ENCODE measurements at places on chromosomes 4 and X.

DNA sequence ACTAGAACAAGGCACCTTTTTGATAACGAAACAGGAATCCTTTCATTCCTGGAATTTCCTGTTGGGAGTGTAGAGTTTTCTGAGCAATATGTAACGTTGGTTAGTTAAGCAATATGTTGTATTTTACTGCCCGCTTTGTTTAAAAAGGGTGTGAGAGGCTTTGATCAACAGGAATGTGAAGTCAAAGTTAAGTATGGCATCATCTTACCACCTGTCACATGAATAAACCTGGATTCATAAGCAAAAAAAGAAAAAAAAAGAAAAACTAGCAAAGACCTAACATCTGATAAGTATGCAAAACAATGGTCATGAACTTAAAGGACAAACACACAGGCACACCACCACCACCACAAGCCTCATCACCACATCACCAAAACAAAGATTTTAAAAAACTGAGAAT, 7.1 kb upstream of the CXCL5 start:
- DNase-seq = no peak

- DNase-seq = no peak
Observed at GRCh38 chrX:15504661-15505060, 4.1 kb downstream of the BMX start.

- DNase-seq = no peak
Observed at GRCh38 chrX:65203545-65203944, 227.3 kb upstream of the ZC4H2 start.

DNA sequence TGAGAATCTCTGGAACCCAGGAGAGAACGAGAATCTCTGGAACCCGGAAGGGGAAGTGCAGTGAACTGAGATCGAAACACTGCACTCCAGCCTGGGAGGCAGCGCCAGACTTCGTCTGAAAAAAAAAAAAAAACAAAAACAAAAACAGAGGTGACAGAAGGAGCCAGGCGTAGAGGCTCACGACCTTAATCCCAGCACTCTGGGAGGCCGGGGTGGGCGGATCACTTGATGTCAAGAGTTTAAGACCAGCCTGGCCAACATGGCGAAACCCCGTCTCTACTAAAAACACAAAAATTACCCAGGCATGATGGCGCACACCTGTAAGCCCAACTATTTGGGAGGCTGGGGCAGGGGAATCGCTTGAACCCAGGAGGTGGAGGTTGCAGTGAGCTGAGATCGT, 17.0 kb downstream of the ZNF280C start:
- no peak for DNase-seq

DNA sequence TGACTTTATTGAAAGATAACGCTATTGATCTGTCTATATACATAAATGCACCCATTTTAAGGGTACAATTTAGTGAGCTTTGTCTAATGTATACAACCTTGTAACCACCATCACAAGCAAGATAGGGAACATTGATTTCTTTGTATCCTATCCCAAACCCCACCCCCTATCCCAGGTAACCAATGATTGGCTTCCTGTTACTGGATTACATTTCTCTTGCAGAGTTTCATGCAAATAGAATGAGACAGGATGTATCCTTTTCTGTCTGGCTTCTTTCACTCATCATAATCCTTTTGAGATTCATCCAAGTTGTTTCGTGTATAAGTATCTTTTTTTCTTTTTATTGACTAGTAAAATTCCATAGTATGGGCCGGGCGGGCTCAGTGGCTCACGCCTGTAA, 1.6 kb upstream of the GRIPAP1 start:
- DNase-seq = no peak

- no peak for DNase-seq
Observed at GRCh38 chrX:2828959-2829411, 255 bp downstream of the GYG2 start.

GRCh38 chr4:174403177-174403543, 119.1 kb downstream of the HPGD start:
- DNase-seq = no peak

DNA sequence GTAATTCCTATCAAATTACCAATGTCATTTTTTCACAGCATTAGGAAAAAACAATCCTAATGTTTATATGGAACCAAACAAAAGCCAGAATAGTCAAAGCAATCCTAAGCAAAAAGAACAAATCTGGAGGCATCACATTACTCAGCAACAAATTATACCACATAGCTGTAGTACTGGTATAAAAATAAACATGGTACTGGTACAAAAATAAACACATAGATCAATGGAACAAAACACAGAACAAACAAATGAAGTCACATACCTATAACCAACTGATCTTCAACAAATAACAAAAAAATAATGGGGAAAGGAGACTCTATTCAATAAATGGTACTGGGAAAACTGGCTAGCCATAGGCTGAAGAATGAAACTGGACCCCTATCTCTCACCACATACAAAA, 37.4 kb downstream of the PPA2 start:
- no peak for DNase-seq

DNA sequence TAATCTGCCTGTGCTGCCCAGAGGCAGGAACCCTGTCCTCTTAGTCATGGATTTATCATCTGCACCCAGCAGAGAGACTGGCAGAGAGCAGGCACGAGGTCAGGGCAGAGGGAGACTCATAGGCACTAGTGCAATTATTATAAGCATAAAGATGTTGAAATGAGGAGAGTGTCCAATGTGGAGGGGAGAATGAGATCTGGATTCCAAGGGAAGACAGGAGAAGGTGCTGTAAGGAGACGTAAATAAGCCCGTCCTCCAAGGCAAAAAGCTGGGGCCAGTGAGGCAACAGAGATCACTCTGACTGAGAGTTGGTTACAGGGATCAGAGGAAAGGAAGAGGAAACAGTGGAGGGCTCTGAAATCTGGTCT, 406.2 kb downstream of the MAPK10 start:
- no peak for DNase-seq

GRCh38 chr4:15238720-15239119, 189.1 kb upstream of the C1QTNF7 start:
- peak; percentile 32 for DNase-seq

DNA sequence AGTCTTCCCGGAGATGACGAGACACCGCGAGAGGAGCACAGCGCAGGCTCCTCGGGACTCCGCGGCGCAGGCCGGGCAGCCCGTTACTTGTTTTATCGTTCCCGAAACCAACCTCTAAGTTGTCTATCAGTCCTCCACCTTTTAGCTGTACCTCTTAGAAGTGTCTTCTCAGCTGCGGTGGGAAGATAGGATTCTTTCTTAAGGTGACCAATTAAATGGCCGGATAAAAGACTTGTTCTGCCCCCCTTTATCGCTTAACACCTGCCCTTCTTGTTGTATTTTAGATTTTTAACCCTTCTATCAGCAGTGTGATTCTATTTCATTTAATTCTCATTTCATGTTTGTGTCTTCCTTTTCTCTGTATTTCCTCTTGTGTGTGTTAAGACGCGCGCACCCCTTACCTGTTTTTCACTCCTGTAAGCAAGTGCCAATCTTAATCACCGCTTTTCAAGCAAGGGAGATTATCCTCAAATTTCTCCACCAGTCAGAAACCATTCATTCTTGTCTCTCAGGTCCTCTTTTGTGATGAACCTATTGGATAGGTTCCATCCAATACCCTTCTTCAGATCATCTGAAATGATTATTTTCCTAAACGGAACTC, at the start of gene SLC9B2:
Gene SLC9B2 (minus strand): TSS at position 15 of the 601 bp plus-strand sequence. CDS start 9,211 bp downstream, outside the sequence.
- peak; percentile 41 for DNase-seq

DNA sequence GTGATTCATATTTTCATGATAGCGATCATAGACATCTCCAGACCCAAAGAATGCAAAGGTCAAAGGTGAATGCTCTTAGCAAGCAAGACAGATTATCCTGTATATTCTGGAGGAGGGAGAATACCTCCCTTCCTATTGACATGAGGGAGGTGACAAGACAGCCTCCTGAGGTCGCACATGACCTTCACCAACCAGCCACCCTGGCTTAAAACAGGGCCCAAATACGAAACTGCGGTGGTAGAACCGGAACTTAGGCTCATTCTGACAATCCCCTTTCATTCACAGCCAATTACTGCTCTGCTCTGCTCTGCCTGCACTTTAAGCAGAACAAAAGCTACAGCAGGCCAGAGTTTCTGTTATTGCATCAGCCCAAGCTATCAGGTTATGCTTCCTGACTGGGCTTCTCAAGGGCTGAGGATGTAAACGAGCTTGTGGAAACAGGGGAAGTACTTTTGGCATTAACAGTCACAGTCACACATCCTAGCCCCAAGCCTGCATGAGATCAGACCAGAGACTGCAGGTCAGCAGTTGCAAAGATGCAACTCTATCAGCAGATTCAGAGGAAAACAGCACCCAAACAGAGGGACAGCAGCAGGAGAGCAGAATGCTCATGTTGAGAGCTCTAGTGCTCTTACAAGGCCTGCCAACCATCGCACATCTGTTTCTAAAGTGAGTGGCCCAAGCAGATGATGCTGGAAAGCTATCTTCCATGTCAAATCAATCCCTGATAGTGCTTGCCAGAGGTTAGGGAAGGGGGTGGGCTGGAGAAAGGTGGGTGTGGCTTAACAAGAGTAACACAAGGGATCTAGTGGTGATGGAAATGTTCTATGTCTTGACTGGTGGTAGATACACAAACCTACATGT, 51.3 kb upstream of the MAP3K15 start:
- no peak for DNase-seq

DNA sequence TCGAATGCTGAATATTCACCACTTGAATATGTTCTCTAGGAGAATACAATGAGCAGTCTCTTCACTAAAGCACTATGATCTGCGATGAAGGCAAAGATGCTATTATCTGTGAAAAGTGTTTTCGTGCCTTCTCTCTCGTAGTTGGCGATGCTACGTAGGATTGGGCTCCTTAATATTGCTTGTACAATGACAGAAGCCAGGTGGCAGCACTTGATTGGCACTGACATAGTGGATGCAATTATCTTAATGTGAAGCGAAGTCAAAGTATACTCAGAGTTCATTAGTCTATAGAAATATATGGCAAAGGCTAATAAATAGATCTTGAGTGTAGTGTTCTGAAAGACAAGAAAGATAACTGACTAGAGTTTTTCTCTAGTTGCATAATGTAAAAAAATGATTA, 1135.7 kb upstream of the AGA start:
- no peak for DNase-seq

DNA sequence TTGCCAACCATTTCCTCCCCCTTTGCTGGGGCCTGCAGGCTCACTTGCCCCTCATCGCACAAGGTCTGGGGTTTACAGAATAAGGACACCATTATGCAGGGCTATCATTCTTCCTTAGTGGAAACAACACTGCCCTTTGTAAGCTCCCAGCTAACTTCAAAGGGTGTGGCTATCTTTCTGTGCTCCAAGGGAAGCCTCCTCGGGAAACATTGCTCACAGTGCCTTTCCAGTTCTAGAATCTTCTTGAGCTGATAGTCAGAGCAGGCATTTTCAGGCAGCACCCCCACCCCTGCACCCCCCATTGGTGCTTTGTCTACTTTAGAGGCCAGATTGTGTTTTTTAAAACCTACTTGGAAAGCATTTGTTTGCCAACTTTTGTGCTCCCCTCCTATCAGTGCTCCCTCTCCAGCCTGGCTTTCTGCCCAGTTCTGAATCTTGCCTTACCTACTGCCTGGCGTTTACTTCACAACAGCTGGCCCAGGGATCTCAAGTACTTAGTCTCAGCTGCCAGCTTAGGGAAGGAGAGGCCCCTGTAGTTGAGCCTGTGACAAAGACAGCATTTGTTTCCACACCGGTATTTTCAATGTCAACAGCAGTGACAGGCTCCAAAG, 53.5 kb downstream of the PLAC1 start:
- DNase-seq = no peak

DNA sequence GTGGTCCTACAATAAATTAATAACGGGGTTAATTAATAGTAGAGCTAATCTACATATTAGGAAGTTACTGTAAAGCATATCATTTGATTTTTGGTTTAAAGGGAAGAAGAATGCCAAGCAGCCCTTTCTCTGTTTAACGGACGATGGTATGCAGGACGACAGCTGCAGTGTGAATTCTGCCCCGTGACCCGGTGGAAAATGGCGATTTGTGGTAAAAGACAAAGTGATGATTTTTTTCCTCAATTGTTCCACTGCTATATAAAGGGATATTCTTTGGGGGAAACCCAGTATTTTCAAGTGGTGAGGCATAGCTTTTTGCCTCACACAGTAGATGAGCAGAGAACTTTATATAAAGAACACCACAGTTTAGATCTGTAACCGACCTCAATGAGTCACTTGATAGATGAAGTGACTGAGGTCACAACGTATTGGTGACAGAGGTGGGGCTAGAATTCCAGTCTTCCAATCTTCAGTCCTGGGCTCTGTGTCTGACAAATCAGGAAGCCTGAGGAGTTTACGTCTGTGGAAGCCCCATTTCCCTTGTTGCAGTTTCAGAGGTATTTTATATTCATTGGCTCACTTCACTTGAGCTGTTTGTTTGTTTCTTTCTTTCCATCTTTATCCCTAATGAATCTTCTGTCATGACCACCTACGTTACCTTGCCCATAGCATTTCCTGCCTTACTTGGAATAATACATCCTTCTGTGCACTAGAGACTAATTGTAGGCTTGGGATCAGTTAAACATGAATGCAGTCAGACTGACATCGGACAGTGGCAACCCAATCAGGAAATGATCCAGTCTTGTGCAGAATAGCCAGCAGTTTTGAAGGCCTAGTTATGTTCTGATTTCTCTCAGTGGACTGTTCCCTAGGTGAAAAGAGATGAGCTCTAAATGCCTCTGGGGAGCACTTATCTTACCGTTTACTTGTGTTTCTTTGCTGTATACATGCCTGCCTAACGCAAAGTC, 30.1 kb downstream of the ZRSR2 start:
- no peak for DNase-seq

DNA sequence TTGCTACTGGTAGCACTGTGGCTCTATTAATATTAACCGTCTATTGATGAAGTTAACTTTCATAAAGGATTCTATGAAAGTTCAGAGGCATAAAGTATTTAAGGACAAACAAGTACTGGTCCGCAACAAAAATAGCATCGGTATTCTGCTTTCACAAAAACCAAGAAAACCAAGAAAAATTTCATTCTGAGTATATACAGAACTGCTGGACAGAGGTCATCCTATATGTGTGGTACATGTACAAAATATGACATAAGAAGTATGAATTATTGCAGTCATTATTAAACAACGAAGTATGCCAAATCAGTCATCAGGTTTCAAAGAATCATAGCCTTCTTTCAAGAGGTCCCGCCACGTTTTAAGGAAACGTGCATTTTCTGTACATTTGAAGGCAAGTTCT, 2.4 kb downstream of the C4orf46 start:
- DNase-seq = no peak

GRCh38 chr4:8185295-8185694, 13.8 kb upstream of the SH3TC1 start:
- DNase-seq = no peak

GRCh38 chrX:153640045-153640686, 6.8 kb upstream of the DUSP9 start:
- no peak for DNase-seq

DNA sequence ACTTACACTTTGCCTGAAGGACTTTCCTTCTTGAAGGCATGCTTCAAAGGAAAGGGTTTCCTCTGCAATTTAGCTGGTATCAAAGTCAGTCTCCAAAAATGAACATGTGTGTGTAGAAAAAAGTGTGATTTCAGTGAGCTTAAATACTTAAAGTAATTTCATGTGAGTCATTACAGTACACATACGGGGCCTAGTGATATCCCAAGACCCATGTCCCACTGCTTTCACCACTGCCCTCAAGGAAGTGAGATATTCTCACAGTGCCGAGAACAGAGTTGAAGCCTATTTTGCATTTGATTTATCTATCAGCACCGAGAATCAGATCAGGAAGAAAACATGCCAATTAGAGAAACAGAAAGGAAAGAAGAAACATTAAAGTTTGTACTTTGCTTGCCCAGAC, 61.0 kb downstream of the CHST7 start:
- no peak for DNase-seq

Data from CD4-positive, alpha-beta T cell treated with Interleukin-4 for 1 hour (primary cell).